ENCODE measurements at places on chromosomes 6 and 20.

GRCh38 chr20:4041748-4042411, 26.5 kb upstream of the RNF24 start:
- no peaks in the 10 kb centered on the region for H3K36me3 ChIP-seq
- peaks cover 16% of the 10 kb centered on the region for H3K4me1 ChIP-seq
- no peak overlapping the region for H3K4me3 ChIP-seq

- H3K36me3 ChIP-seq, result peaks cover 9% of the 10 kb centered on the region
- DNase-seq, result no peak
- H3K4me1 ChIP-seq, result peaks cover 49% of the 10 kb centered on the region
- H3K27me3 ChIP-seq, result no peaks in the 10 kb centered on the region
These were observed 13.3 kb downstream of the TAF4 start for GRCh38 chr20:62052336-62052841.

DNA sequence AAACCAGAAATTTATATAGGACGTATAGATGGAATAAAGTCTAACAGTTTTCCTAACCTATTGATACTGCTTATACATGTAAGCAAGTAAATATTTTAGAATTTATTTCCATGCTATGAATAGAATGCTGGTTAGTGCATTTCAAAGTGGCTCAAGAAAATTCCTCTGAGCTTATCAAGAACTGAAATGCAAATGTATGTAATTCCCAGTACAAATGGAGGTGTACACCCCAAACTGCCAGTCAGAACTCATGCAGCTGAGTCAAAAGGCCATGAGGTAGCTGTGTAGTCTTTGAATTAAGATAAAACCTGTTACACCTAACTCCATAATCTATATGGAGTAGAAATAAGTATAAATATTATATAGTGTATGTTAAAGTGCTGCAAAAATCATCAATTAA, 232.2 kb upstream of the KCNQ5 start:
- H3K27ac ChIP-seq, result no peak overlapping the region
- no peak for DNase-seq
- peaks cover 3% of the 10 kb centered on the region for H3K4me1 ChIP-seq
- no peak overlapping the region for H3K4me3 ChIP-seq

DNA sequence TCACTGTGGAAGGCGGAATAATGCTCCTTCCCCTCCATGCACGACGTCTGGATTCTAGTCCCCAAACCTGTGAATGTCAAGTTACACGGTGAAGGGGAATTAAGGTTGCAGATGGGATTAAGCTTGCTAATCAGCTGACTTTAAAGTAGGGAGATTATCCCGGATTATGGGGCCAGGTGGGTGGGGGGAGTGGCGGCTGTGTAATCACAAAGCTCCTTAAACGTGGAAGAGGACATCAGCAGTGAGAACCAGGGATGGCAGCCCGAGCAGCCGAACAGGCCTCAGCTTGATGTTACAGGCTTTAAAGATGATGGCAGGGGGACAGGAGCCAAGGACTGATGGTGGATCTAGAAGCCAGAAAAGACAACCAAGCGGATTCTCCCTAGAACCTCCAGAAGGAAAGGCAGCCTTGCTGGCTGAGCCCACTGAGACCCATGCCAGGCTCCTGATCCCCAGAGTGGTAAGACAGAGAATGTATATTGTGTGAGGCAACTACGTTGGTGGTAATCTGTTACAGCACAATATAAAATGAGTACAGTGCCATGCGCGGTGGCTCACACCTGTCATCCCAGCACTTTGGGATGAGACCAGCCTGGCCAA, 117.5 kb downstream of the SCML4 start:
- H3K27me3 ChIP-seq, result no peaks in the 10 kb centered on the region
- peaks cover 5% of the 10 kb centered on the region for H3K36me3 ChIP-seq
- no peak for DNase-seq
- no peak overlapping the region for H3K27ac ChIP-seq
- H3K4me3 ChIP-seq, result no peak overlapping the region

GRCh38 chr6:139544701-139545057, 170.2 kb upstream of the CITED2 start:
- H3K36me3 ChIP-seq, result no peaks in the 10 kb centered on the region
- H3K27ac ChIP-seq, result no peak overlapping the region
- no peak for DNase-seq
- no peaks in the 10 kb centered on the region for H3K4me1 ChIP-seq
- no peaks in the 10 kb centered on the region for H3K27me3 ChIP-seq

- H3K27ac ChIP-seq, result no peak overlapping the region
- no peaks in the 10 kb centered on the region for H3K4me1 ChIP-seq
- no peak for DNase-seq
These were observed 36.8 kb downstream of the PTCHD4 start for GRCh38 chr6:48073976-48074767.

- H3K36me3 ChIP-seq, result no peaks in the 10 kb centered on the region
- H3K4me1 ChIP-seq, result no peaks in the 10 kb centered on the region
- no peak overlapping the region for H3K4me3 ChIP-seq
These were observed 125.0 kb upstream of the JAG1 start for GRCh38 chr20:10798811-10799210.

DNA sequence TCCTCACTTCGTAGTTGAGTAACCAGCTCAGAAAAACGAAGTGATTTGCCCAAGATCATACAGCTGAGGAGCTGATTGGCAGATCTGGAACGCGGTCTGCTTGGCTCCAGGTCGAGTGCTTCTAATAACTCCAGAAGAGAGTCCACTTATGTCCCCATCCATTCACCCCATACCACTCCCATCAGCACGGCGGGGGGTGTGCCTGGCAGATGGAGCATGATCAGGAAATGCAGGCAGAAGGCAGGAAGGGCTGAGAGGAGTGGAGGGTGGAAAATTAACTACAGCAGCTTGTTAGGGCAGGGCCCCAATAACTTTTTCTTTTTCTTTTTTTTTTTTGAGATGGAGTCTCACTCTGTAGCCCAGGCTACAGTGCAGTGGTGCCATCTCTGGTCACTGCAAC, 15.0 kb downstream of the FITM2 start:
- no peak for DNase-seq
- H3K4me3 ChIP-seq, result no peak overlapping the region
- H3K4me1 ChIP-seq, result no peaks in the 10 kb centered on the region
- no peaks in the 10 kb centered on the region for H3K27me3 ChIP-seq
- no peak overlapping the region for H3K27ac ChIP-seq
- no peaks in the 10 kb centered on the region for H3K36me3 ChIP-seq

- no peaks in the 10 kb centered on the region for H3K36me3 ChIP-seq
- H3K4me1 ChIP-seq, result no peaks in the 10 kb centered on the region
- no peak overlapping the region for H3K27ac ChIP-seq
- H3K4me3 ChIP-seq, result no peak overlapping the region
- H3K27me3 ChIP-seq, result no peaks in the 10 kb centered on the region
- DNase-seq, result no peak
These were observed 150.4 kb upstream of the BMP5 start for GRCh38 chr6:56025795-56026194.

GRCh38 chr20:24917797-24918578, 31.1 kb upstream of the CST7 start:
- no peaks in the 10 kb centered on the region for H3K36me3 ChIP-seq
- no peak overlapping the region for H3K4me3 ChIP-seq
- H3K27me3 ChIP-seq, result peaks cover 22% of the 10 kb centered on the region
- peaks cover 3% of the 10 kb centered on the region for H3K4me1 ChIP-seq
- no peak overlapping the region for H3K27ac ChIP-seq

GRCh38 chr6:374956-375355, 16.6 kb upstream of the IRF4 start:
- H3K4me3 ChIP-seq, result no peak overlapping the region
- H3K4me1 ChIP-seq, result peaks cover 57% of the 10 kb centered on the region
- no peak for DNase-seq
- H3K27ac ChIP-seq, result no peak overlapping the region
- H3K36me3 ChIP-seq, result no peaks in the 10 kb centered on the region

GRCh38 chr20:52622081-52622480, 350.1 kb upstream of the TSHZ2 start:
- H3K27ac ChIP-seq, result no peak overlapping the region
- H3K36me3 ChIP-seq, result no peaks in the 10 kb centered on the region
- no peak for DNase-seq
- H3K4me1 ChIP-seq, result no peaks in the 10 kb centered on the region
- no peak overlapping the region for H3K4me3 ChIP-seq

- H3K36me3 ChIP-seq, result no peaks in the 10 kb centered on the region
- no peak overlapping the region for H3K4me3 ChIP-seq
- DNase-seq, result no peak
- H3K27me3 ChIP-seq, result no peaks in the 10 kb centered on the region
- H3K27ac ChIP-seq, result no peak overlapping the region
These were observed 130.7 kb downstream of the CCDC170 start for GRCh38 chr6:151624481-151624880.

- H3K4me3 ChIP-seq, result peak overlapping the region; percentile 9
- peak overlapping the region; percentile 91 for H3K27ac ChIP-seq
- DNase-seq, result no peak
These were observed 20.4 kb downstream of the ZC3H12D start for GRCh38 chr6:149464411-149464810.

DNA sequence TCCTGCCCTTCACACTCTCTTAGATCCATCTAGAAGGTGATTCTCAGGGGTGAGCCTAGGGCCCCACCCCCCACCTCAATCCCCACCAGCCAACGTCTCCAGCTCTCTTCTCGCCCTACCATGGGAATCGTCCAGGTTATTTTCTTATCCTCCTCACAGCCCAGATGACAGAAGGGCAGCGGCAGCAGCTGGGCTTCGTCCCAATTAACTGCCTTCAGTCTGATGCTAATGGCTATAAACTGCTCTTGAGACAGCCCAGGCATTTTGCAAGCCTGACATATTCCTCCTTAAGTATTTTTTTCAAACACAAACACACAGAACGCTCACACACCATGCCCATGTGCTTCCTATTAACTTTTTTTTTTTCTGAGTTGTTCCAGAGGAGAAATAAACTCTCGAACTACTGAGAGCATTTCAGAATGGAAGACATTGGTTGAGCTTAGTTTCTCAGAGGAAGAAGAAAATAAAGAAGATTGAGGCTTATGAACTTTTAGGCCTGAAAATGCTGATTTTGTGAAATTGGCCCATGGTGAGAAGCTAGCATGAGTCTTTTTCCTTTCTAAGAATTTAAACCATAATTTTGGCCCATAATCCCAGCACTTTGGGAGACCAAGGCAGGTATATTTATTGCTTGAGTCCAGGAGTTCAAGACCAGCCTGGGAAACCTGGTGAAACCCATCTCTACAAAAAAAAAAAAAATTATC, 124.6 kb downstream of the EYA2 start:
- H3K36me3 ChIP-seq, result no peaks in the 10 kb centered on the region
- H3K27ac ChIP-seq, result no peak overlapping the region
- peaks cover 23% of the 10 kb centered on the region for H3K27me3 ChIP-seq
- DNase-seq, result no peak
- H3K4me3 ChIP-seq, result no peak overlapping the region

DNA sequence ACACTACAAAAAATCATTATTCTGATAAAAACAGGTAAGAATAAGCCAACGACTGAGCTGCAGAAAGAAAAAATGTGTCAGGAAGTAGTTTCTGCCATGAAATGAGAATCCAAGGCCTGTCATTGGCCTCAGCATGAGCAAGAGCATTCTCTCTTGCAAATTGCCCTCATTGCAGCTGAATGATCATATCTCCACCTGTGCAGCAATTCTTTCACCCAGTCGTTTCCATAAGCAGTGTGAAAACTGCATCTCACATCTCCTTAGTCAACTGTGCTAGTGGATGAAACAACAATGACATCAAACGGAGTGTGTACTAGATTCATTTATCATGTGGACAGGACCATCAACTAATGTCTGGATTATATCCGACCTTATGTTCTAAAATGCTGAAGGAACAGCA, 88.2 kb upstream of the STXBP5 start:
- DNase-seq, result no peak
- H3K4me1 ChIP-seq, result no peaks in the 10 kb centered on the region
- peaks cover 6% of the 10 kb centered on the region for H3K27me3 ChIP-seq

DNA sequence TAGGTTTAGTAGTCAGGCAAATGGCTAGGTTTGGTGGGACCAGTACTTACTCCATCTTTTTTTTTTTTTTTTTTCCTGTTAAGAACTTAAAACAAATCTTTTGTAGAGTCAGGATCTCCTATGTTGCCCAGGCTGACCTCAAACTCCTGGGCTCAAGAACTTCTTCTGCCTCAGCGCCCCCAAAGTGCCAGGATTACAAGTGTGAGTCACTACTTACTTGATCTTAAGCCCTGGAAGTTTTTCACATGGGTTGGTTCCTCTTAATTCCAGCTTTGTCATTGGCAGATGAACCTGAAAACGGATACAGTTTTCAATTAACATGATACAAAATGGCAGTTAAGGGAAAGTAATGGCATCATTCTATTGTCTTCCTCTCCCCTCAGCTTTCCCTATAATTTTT, 179.4 kb upstream of the JAG1 start:
- H3K4me3 ChIP-seq, result no peak overlapping the region
- no peak overlapping the region for H3K27ac ChIP-seq
- H3K27me3 ChIP-seq, result no peaks in the 10 kb centered on the region
- no peaks in the 10 kb centered on the region for H3K36me3 ChIP-seq
- no peaks in the 10 kb centered on the region for H3K4me1 ChIP-seq
- no peak for DNase-seq

GRCh38 chr20:46137816-46138215, 19.7 kb downstream of the CD40 start:
- H3K36me3 ChIP-seq, result no peaks in the 10 kb centered on the region
- H3K27ac ChIP-seq, result no peak overlapping the region
- peaks cover 38% of the 10 kb centered on the region for H3K27me3 ChIP-seq
- no peak for DNase-seq

DNA sequence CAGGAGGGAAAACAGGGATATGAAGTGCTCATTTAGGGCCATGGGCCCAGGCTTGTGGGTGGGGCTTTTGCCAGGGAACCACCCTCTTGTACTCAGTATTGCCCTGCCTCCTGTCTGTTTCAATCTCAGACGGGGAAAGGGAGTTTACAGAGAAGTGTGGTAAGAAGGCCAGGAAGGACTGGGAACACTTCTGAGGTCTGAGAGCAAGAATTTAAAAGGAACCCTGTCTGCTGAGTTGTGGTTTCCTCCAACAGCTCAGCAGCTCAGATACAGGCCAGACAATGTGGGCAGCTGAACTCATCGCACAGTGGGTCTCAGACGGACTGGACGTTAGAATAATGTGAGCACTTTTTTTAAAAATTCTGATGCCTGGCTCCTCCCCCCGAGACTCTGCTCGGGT, 354.1 kb upstream of the ARID1B start:
- DNase-seq, result no peak
- no peak overlapping the region for H3K27ac ChIP-seq
- H3K4me3 ChIP-seq, result no peak overlapping the region
